ENCODE measurements at places on chromosomes 7 and 10. TPM values are rescaled to one million over a fixed set of nuclear protein-coding genes. Genes with fewer than 3 reads are reported as not detected.

- H3K4me3 ChIP-seq: no peak overlapping the region
- H3K36me3 ChIP-seq: no peaks in the 10 kb centered on the region
- H3K27me3 ChIP-seq: peaks cover 15% of the 10 kb centered on the region
- no peaks in the 10 kb centered on the region for H3K4me1 ChIP-seq
Observed at GRCh38 chr10:77431209-77431611, 206.4 kb downstream of the KCNMA1 start.

DNA sequence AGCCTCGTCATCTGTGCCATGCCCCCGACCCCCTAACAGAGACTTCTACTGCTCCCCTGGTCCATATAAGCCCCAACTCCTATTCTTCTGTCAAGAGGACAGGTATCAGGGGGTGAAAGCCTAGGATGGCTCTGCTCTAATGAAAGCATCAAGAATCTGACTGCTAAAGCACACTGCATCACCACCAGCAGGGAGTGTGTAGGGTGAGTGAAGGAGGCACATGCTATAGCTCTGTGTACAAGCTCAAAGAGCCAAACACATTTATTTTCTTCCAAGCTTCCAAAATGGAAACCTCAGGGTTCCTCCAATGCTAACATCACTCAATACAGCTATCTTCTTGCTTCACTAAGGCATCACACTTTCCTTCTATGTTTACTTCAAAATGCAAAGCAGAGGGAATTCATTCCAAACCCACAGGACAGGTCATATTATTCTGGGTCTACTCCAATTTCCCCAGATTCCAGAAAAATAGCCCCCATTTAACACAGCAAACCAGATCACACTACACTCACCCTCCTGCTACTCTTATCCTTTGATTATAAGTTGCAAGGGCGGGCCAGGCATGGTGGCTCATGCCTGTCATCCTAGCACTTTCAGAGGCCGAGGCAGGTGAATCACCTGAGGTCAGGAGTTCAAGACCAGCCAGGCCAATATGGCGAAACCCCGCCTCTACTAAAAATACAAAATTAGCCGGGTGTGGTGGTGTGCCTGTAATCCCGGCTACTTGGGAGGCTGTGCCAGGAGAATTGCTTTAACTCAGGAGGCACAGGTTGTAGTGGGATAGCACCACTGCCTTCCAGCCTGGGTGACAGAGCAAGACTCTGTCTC, 36.6 kb downstream of the RHEB start:
- no peaks in the 10 kb centered on the region for H3K27me3 ChIP-seq
- H3K4me1 ChIP-seq: peaks cover 29% of the 10 kb centered on the region
- peaks cover 52% of the 10 kb centered on the region for H3K36me3 ChIP-seq
- no peak overlapping the region for H3K27ac ChIP-seq
- no peak overlapping the region for H3K4me3 ChIP-seq
- DNase-seq: no peak

GRCh38 chr7:106778656-106779250, 86.3 kb upstream of the PIK3CG start:
- H3K4me1 ChIP-seq: no peaks in the 10 kb centered on the region
- peak overlapping the region; percentile 17 for H3K27ac ChIP-seq
- peaks cover 8% of the 10 kb centered on the region for H3K36me3 ChIP-seq
- DNase-seq: no peak

The TBC1D12 gene
- 1.9 TPM for polyA plus RNA-seq

The CSGALNACT2 gene
- polyA plus RNA-seq: 12.0 TPM

The ITPRID1 gene
- polyA plus RNA-seq: not detected

All from naive B cell (primary cell).